Skeletal muscle tissue (tissue), 5 donors: ENCODE measurements at places on chromosomes 12 and 14. TPM values are rescaled to one million over a fixed set of nuclear protein-coding genes. Genes with fewer than 3 reads are reported as not detected.

The LMBR1L gene
- 21.4 TPM for total RNA-seq

The VSX2 gene
- not detected for total RNA-seq

The MUCL1 gene
- total RNA-seq, result not detected

The CYP46A1 gene
- total RNA-seq, result 2.1 TPM

The DDX51 gene
- total RNA-seq, result 8.4 TPM

The REP15 gene
- 1.0 TPM for total RNA-seq

The CCDC85C gene
- 1.6 TPM for total RNA-seq

The IFNG-AS1 gene
- 1.0 TPM for total RNA-seq

The DAO gene
- not detected for total RNA-seq

The FLVCR2 gene
- total RNA-seq, result 7.3 TPM

The HSPA2 gene
- 11.0 TPM for total RNA-seq

The MIP gene
- not detected for total RNA-seq

The PRR4 gene
- total RNA-seq, result 2.6 TPM

The KRT78 gene
- total RNA-seq, result not detected

The TTC6 gene
- 0.52 TPM for total RNA-seq

The TGM1 gene
- 0.52 TPM for total RNA-seq

The ADAM21 gene
- total RNA-seq, result not detected

The EGLN3 gene
- total RNA-seq, result 60.0 TPM

The VDR gene
- total RNA-seq, result 0.52 TPM

The ERGIC2 gene
- 19.8 TPM for total RNA-seq

The CD163 gene
- 23.0 TPM for total RNA-seq

The TMEM52B gene
- total RNA-seq, result under 0.01 TPM

The GAS2L3 gene
- total RNA-seq, result 19.3 TPM

The CLEC9A gene
- total RNA-seq, result not detected

The SLC25A47 gene
- 0.52 TPM for total RNA-seq

The SDSL gene
- total RNA-seq, result 0.52 TPM
